ENCODE measurements at places on chromosomes 1 and 21.

- DNase-seq, result peak; percentile 60
These were observed 3.5 kb downstream of the FMO2 start for GRCh38 chr1:171188388-171189266.

- no peak for DNase-seq
These were observed 322.9 kb downstream of the BRINP3 start for GRCh38 chr1:190154744-190155143.

DNA sequence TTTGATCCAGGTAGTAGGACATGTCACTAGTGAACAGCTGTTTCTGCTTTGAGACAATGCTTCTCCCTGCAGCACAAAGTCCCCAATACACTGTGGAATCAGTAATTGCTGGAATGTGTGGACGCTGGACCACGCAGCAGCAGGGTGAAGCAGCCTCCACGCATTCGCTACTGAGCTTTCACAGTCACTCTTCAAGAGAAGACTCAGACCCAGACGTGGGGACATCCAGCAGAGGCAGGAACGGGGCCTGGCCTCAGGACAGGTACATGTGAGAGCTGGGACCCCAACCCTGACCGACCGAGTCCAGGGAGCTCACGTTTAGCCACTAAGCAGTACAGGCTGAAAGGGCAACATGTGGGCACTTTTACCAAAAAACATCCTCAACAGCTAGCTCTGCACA, 34.1 kb upstream of the PRDM15 start:
- no peak for DNase-seq

GRCh38 chr21:36098182-36098532, 28.3 kb downstream of the CBR1 start:
- DNase-seq, result no peak

- no peak for DNase-seq
These were observed 28.9 kb downstream of the AGT start for GRCh38 chr1:230684998-230685397.

DNA sequence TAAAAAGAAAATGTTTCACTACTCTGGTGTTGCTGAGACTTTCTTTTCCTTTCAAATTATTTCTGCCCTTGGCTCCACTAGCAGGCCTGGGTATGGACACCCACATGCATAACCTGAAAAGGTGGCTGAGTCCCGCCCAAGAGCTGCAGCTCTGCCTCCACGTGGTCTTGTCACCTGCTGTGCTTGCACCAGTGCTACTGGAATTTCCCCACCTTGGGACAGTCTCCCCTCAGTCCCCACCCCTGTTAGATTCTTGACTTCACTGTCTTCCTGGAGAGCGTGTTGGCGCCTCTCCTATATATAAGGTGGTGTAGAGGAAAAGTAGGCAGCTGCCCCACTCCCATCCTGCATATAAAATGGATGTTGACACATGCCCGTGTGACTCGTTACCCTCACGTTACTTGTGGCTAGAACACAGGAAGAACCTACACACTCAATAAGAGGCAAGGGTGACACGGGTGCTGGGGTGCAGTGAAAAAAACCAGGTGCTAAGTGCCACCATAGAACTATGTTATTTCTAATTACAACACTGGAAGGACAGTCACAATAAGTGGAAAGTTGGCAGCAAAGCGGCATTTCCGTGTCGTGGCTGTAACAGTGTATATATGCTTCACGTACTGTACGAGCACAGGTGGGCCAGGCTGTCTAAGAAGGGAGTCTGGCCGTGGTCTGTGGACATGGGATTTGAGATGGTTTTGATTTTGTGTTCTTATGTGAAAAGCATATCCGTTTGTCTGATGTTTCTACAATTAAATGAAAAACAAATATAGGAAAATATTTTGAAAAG, 61.0 kb downstream of the POFUT2 start:
- no peak for DNase-seq

DNA sequence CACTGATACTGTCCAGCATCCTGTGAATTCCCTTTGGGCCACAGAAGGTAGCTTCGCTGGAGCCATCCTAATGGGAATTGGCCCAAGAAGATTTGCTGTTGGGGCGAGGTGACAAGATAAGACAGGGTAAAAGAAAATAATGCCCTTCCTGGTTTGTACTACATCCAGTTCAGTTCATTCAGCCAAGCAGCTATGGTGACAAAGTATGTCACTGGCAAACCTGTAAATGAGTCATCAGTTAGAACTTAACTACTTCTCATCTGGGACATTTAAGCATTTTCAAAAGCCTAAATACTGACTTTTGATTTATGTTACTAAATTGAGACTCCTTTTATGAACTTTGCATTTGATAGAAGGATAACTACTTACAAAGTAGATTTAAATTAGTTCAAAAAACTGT, 54.2 kb downstream of the WDR64 start:
- peak; percentile 16 for DNase-seq

DNA sequence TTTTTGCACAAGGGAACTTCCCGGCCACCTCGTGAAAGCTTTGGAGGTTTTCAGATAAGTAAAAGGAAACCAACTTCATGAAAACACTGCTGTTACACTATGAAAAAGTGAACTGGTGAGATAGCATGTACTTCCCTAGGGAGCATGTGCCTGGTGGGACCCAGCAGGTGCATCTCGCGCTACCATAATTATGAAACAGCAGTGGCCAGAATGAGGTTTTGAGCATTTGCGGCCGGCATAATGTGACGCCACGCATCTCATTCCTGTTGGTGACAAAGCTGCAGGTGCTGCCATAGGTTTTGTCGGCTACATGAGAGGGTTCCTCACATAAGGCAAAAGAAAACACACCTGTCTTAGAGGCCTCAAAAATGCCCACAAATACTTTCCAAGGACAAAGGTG, 1.7 kb downstream of the KRTAP10-3 start:
- DNase-seq, result no peak

DNA sequence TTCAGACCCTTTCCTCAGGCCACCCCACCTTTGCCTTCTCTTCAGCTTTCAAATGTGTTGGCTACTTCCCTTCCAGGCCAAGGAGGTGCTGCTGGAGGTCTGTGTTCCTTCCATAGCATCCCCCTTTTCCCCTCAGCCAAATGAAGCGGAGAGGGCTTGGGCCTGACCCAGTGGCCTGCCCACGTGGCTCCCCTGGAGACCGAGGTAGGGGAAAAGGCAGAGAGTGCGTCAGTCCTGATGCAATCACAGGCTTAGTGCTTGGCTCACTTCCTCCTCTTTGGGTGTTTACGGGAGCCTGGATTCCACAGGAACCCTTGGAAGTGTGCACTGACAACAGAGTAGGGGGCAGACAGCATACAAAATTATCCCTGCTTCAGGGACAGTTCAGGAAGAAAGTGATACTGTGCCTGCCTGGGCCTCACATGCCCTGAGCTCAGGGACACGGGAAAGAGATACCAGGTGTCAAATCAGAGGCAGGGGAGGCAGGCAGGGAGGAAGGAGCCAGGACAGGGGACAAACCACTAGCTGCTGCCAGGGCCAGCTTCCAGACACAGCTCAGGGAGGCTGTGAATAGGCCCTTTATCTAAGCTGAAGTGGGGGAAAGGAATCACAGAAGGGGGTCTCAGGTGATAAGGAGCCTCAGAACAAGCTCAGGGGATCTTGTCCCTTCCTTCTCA, 16.6 kb upstream of the PTP4A2 start:
- peak; percentile 97 for DNase-seq

- DNase-seq, result peak; percentile 19
These were observed 100.2 kb downstream of the SPATA46 start for GRCh38 chr1:162276493-162276892.

- DNase-seq, result peak; percentile 80
These were observed 24.8 kb upstream of the TMEM51 start for GRCh38 chr1:15128520-15129313.

GRCh38 chr1:64505944-64506655, 36.2 kb downstream of the CACHD1 start:
- DNase-seq, result peak; percentile 55

DNA sequence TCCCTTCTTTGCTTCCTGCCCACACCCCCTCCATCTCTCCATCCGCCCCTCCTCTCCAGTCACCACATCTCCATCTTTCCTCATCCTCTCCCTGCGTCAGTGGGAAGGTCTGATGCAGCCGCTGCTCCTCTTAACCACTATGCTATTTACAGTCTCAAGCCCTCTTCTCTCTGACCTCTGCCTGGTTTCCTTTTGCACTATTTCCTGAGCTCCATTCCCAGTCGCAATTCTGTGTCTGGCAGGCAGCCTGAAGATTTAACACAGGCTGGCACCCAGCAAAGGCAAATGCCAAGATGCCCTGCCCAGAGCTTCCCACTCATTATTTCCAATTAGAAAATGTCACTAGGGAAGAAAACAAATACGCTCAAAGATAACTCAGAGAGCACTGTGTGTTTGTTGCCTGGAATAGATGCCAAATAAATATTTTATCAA, 89.6 kb upstream of the LPGAT1 start:
- DNase-seq, result peak; percentile 17

- no peak for DNase-seq
These were observed 444.0 kb downstream of the PTPRC start for GRCh38 chr1:199082778-199083389.

- DNase-seq, result peak; percentile 64
These were observed 552 bp upstream of the ZNF496 start for GRCh38 chr1:247332215-247332622.

DNA sequence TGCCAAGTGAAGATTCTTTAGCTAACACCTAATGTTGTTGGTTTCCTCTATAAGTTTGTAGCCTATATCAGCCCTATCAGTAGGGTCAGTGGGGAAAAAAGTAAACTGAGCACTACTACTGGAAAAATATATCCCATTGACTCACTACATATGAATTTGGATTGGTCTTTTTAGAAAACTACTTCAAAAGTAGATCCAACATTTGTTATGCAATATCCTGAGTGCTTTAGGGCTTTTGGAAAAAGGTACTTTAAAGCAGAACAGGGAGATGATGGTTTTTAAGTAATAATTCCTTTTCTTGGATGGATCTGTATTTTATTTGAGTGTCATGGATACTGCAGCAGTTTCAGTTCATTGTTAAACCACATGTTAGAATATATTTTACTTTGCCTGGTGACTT, 7.1 kb downstream of the C1orf21 start:
- DNase-seq, result no peak

GRCh38 chr1:24070821-24071393, 41.0 kb downstream of the MYOM3 start:
- DNase-seq, result peak; percentile 81

GRCh38 chr1:115426956-115427355, 88.9 kb upstream of the NGF start:
- no peak for DNase-seq

GRCh38 chr1:36306210-36306901, at the start of gene SH3D21:
SH3D21 (plus strand) TSS chr1:36306368; CDS start chr1:36306421, 53 bp downstream.
- DNase-seq, result peak; percentile 55
